Epithelial cell of proximal tubule (primary cell): ENCODE measurements at places on chromosomes 16 and 17.

- no peak for DNase-seq
Measured at GRCh38 chr16:68005786-68006286, 6.6 kb upstream of the DPEP2 start.

DNA sequence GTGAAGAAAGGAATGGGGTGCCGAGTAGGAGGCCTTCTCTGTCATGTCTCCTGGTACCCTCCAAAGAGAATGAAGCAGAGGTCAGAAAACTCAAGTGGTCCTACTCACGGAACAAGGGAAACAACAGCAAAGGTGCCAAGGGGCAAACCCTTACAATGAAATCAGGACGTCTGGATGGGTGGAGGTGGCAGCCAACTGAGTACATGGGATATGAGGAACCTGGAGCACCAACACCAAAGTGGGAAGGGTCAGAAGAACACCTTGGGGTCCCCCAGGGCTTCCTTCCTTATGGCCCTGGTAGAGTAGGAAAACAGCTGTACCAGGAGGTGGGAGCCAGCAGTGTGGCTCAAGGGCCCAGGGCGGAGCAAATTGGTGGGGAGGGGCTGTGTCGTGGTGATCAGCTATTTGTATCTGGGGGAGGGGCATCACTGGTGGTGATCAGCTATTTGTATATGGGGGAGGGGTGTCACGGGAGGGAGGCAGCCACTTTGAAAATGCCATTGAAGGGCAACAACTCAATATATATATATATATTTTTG, 643 bp downstream of the HIGD1B start:
- no peak for DNase-seq

GRCh38 chr17:45310380-45311324, 6.2 kb downstream of the MAP3K14 start:
- DNase-seq, result no peak

GRCh38 chr17:45579529-45580495, 89.3 kb upstream of the PLEKHM1 start:
- no peak for DNase-seq

DNA sequence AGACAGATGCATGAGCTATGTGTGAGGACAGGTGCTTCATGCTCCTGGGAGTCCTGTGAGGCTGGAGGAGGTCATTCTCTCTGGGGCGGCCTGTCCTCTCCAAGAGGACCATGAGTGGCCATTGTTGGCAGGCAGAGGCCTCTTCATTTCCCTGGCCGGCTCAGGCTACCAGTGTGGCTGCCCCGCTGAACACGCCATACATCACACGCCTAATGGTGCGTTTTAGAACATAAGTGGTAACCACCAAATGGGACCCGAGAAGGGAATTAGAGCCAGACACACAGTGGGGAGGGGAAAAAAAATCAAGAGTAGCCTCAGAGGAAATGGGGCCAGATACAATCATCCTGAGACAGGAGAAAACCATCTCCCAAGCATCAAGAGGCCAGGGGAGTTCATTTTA, 140.0 kb downstream of the SPACA3 start:
- no peak for DNase-seq

GRCh38 chr16:10959161-10959560, 14.8 kb downstream of the CLEC16A start:
- DNase-seq, result no peak

DNA sequence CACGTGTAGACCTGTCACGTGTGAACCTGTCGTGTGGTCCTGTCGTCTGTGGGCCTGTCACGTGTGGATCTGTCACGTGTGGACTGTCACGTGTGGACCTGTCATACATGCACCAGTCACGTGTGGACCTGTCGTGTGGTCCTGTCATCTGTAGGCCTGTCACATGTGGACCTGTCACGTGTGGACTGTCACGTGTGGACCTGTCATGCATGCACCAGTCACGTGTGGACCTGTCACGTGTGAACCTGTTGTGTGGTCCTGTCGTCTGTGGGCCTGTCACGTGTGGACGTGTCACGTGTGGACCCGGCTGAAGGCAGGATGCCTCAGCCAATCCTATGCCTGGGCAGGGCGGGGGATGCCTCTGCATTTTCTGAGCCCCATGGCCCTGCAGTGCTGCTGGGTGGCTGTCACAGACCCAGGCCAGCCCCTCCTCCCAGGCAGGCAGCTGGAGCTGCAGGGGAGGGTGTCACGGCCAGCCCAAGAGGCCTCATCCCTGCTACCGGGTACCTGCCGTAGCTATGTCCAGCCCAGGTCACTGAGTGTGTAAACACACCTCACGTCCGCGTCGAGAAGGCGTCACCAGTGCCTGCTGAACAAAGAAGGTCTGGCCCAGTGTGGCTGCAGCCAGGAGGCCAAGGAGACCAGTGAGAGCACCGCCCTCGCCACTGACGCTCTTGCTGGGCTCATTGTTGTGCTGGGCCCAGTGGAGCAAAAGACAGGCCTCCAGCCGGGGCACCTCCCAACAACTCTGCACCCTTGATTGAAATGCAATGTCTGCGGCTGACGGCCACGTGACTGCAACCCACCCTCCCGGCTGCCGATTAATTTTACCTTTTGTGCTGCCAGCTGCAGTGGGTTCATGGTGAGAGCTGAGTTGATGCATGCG, 18.6 kb upstream of the ACSF3 start:
- no peak for DNase-seq

DNA sequence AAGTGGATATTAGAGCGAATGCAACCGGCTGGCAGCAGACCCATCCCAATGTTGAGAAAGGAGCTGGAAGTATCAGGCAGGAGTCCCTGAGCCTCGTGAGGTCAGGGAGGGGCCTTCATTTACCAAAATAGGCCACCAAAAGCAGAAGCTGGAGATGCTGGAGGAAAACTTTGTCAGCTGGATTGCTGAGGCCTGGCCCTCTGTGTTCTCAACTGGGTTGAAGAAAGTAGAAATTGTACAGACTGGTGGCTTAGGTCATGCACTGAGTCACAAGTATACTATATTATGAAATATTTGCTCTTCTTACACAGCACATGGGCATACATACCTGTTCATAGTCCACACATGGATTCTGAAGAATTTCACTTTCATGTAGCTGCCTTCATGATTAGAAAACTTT, 23.2 kb upstream of the TEKT3 start:
- no peak for DNase-seq

GRCh38 chr16:28110479-28110878, 47.0 kb upstream of the GSG1L start:
- DNase-seq, result no peak

GRCh38 chr16:4649744-4650442, 25.3 kb downstream of the MGRN1 start:
- DNase-seq, result no peak
